ENCODE measurements at places on chromosomes 1 and 21.

- DNase-seq: no peak
Observed at GRCh38 chr1:240420766-240421165, 191.2 kb downstream of the GREM2 start.

DNA sequence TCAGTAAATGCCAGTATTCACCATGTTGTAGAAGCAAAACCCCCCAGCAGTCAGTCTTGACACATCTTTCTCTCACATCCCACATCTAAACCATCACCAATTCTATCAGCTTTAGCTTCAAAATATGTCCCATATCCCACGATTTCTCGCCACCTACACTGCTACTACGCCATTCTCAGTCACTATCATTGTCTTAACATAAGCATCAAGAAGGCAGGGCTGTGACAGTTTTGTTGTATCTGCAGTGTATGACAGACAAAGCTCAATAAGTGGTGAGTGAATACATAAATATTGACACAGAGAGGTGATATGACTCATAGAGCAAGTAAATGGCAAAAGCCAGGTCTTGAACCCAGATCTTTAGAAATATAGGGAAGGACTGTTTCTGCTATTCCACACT is 59.9 kb downstream of the JAK1 start:
- peak; percentile 55 for DNase-seq

GRCh38 chr1:112308716-112309115 is 87.3 kb upstream of the CTTNBP2NL start:
- DNase-seq: no peak

DNA sequence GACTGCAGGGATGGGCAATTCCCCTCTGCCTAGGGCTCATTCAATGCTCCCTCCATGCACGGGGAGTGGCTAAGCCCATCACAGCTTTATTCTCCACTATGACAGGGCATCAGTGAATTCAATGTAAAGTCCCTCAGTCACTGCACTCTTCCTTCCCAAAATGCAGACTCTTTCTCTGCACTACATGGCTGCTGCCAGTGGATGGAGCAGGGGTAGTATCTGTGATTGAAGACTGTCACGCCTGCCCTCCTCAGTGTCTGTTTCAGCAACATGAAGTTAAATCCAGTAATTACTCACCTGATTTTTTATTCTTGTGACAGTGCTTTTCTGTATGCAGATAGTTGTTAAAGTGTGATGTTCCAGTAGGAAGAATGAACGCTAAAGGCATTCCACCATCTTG is 1323.2 kb downstream of the AMY1C start:
- no peak for DNase-seq

DNA sequence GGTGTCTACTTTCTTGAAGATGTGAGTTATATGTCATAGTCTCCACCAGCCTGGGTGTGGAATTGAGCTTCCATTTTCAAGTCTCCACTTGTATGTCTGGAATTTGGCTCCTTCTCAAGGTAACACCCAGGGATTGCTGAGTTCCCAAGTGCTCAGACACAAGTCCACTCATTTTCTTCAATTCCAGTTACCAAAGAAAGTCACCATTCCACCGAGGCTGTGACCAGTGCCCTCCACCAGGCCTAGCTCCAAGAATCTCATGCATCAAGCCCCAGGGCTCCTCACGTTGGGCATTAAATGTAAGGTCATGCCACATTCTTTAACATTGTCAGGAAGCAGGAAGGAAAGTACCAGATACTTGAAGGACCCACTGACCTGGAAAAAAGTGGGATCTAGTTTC is 2.4 kb upstream of the RAB4A start:
- DNase-seq: no peak

GRCh38 chr1:14733048-14733778 is 134.7 kb downstream of the KAZN start:
- no peak for DNase-seq

DNA sequence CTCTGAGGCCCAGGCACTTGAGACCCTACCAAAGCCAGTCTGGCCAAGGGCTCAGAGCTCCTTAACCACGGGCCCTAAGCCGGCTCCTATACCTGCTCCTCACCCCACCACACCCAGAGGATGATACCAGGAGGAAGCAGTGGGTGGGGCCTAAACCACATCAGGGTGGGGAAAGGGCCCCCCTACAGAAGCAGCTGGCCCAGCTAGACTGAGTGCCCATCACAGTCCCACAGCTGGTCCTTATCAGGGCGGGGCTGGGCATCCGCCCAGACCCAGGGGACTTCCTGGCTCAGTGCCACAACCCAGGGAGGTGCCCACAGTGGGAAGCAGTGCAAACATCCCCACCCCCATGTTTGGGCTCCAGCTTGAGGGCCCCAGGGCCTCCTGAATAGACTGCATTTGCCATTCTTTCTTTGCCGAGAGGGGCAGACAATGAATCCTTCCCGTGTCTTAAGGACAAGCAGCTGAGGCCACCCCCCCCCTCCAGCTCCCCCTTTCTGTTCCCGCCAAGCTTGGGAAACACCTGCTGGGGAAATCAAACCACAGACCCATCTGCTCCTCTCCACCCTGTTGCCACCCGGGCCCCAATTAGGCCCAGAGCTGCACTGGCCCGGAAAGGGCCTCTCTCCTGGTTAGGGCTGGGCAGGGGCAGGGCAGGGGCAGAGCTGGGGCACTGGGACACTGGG is 6.2 kb downstream of the E2F2 start:
- DNase-seq: no peak

GRCh38 chr1:67749844-67750690 is 65.1 kb downstream of the GADD45A start:
- no peak for DNase-seq

- no peak for DNase-seq
Observed at GRCh38 chr1:8854240-8854639, 24.2 kb downstream of the ENO1 start.

GRCh38 chr1:228077565-228078330 is 4.8 kb upstream of the ARF1 start:
- DNase-seq: no peak

DNA sequence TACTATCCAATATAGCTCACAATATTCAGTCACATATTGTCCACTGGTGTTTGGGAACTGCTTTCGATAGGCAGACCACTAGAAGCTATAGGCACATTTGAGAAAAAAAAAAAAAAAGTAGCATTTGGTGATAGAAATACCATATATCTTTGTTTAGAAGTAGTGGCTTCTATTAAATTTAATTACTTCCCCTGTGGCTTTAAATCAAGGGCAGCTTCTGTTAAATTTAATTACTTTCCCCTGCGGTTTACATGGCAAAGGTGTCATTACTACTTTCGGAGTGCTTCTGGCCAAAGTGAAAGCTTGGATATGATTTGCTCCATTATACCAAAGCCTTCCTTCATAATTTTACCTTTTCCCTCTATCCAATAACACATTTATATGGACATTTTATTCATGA is 229.9 kb downstream of the TTLL7 start:
- DNase-seq: no peak

DNA sequence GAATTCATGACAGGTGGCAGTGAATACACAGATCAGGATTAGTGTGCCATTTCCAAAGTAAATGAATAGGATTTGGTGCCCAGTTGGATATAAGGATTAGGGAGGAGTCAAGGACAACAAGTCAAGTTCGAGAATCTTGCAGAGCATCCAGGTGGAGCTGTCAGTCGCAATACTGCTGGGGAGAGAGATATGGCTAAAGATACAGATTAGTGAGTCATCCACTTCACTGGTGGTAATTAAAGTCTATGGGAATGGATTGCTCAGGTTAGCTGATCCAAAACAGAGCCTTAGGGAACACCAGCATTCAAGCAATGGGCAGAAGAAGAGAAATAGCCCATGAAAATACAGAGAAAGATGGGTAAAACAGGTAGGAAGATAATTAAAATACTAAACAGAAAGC is 26.8 kb downstream of the BCAS2 start:
- no peak for DNase-seq

Measured in T-helper 2 cell treated with Interferon-gamma antibody and Interleukin-4, amounts not matched to agents 5 μg/mL and 100 μg/mL, for 36 hours (primary cell).